ENCODE measurements at places on chromosomes 13 and 19. TPM values are rescaled to one million over a fixed set of nuclear protein-coding genes. Genes with fewer than 3 reads are reported as not detected.

Gene NUDT15
- 17.5 TPM for total RNA-seq

Gene CPT1C
- total RNA-seq = 3.4 TPM

Gene CEACAM4
- total RNA-seq = not detected

- DNase-seq = no peak
Measured at GRCh38 chr13:47708386-47708785, 292.7 kb downstream of the SUCLA2 start.

Gene SIGLEC7
- total RNA-seq = not detected

Gene ZNF723
- total RNA-seq = not detected

DNA sequence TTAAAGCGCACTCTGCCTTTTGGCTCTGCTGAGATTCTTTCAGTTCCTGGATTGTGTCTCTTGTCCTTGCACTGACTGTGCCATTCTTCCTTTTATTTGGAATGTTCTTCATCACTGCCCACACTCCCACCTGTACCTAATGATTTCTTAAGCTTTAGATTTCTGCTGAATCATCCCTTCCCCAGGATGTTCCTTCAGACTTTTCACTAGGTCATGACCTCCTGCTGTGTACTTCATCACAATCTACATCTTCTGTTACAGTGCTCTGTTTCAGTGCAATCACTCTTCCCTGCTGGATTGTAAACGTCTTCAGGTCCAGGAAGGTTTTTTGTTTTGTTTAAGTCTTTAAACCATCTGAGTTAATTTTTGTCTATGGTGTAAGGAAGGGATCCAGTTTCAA, 281.0 kb downstream of the ATP8A2 start:
- peak; percentile 29 for DNase-seq

Gene PPM1N
- 0.48 TPM for total RNA-seq

GRCh38 chr19:13334801-13335481, 171.3 kb downstream of the CACNA1A start:
- DNase-seq = no peak

Gene WIZ
- total RNA-seq = 42.7 TPM

- peak; percentile 69 for DNase-seq
Measured at GRCh38 chr19:47663435-47663910, 49.7 kb upstream of the EHD2 start.

DNA sequence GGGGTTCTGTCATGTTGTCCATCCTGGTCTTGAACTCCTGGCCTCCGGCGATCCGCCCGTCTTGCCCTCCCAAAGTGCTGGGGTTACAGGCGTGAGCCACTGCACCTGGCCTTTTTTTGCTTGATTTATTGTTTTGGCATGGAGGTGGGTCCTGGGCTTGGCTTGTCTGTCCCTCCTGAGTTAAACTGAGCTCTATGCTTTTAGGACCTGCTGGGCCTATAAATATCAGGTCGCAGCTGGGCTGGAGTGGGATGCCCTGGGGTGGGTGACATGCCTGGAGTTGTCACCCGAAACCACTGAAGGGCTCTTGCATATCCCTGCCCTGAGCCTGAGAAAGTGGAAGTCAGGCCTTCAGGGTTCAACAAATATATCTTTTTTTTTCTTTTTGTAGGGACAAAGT, 5.5 kb downstream of the ARRDC5 start:
- DNase-seq = no peak

DNA sequence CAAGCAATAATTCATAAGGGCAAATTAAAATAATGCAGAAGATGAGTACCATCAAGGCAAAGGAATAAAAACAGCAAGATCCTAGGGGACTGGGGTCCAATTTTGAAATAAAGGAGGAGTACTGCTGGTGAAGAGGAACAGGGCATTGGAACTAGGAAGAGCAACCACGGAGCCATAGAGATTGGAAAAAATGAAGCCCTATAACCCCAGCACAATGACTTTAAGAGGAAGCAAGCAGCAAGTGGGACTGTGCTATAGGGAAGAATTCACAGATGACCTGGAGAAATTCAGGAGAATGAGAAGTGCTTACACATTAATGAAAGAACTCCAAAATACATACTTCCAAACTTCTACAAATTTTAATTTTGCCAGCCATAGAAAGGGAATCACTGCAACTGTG, 44.9 kb upstream of the ITM2B start:
- no peak for DNase-seq

GRCh38 chr19:49301165-49301865, 23.7 kb downstream of the SLC6A16 start:
- peak; percentile 1 for DNase-seq

DNA sequence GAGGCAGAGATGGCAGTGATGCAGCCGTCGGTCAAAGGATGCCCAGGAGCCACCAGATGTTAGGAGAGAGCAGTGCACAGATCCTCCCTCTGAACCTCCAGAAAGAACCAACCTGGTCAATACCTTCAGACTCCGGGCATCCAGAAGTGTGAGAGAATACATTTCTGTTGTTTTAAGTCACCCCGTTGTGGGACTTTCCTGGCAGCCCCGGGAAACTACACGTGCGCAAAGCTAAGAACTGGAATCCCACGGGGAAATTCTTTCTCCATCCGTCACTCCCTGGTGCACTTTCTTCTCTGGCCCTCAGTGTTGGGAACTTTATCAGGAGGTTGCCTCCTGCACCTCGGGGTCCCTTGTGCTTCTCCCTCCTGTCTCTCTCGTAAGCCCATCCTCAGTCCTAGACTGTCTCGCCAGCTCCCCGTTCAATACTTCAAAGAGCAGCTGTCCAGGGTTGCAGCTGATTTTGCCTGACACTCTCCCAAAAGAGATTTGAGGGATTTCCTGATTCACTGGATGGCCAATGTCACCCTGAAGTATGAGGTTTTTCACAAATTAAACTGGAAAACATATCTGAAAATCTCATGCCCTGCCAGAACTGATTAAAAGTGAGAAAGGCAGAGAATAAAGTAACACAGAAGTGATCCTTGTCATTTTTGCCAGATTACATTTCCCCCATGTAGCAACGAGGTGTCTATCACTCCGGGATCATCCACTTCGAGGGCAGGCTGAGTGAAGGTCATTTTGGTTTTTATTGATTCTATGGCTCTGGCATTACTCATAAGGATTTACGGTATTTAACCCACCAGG, 136.8 kb downstream of the DCT start:
- DNase-seq = no peak

Gene PSPN
- 1.5 TPM for total RNA-seq

DNA sequence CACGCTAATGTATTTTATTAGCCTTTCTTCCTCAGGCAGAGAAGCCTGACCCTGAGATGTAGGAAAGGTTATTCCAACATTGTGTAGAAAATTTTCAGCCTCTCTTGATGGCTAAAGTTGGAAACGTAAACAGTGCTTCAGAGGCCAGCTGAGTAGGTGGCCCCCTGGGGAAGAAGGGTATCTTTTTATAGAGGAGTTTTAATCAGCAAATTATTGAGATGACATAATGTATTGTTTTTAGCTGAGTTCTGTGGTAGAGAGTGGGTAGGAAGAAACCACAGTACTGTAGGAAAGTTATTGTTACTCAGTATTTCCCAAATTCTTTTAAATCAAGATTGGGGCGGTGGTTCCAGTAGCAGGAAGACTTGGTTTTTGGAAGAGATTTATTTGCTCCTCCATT, 268.8 kb downstream of the DLEU7 start:
- DNase-seq = no peak

DNA sequence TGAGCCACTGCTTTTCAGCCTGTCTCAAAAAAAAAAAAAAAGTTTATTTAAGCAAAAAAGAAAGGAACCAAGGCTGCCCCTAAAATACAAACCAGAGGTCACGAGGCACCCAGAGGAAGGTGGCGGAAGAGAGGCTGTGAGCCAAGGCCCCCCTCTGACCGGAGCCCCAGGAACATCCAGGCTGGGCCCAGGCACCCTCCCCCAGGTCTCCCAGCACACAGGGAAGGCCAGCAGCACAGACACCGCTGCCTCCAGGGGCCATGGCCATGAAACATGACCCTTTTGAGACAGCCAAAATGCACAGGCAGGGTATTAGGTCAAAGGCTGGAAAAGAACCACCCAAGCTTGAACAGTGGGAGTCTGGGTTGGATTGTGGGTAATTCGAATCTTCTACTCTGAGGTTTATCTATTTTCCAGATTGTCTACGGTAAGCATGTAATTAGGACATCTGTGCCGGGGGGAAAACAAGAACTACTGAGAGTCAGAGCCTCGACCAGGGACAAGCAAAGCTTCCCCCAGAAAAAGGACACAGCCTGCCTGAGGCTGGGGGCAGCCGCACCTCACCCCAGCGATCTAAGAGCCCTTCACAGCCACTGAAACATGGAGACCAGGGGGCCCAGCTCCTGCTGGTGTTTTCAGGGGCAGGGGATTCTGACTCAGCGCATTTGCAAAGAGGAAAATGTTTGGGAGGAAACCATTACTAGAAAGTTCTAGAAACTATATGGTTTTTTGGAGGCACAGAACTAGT, 8.4 kb downstream of the PEX11G start:
- DNase-seq = no peak

GRCh38 chr13:31044364-31045285, 112.2 kb downstream of the TEX26 start:
- no peak for DNase-seq

DNA sequence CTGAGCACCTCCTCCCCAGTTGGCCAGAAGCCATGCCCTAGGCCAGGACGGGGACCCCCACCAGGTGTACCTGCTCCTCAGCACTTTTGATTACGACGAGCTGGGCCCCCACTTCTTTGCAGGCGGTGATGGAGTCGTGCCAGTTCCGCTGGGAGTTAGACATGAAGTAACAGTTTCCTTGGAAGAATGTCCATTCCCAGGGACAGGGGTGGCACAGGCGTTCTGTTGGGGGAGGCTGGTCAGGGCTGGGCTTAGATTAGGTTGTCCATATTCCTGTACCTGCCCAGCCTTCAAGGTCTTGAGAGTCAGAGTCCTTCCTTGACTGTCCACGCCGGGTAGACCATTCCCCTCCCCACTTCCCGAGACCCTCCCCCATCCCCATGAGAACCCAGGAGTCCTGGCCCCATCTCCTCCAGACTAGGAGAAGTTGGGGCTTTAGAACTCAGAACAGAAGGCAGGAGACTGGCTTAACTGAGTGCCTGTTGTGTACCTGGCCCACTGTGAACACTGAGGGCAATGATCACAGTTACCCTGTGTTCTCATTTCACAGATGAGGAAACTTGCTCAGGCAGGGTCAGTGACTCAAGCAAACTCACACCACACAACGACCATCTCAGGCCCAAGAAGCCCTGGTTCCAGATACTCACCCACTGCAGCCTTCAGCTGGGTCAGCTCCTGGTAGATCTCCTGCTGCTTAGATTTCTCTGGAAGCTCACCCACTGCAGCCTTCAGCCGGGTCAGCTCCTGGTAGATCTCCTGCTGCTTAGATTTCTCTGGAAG, 2.3 kb downstream of the CD209 start:
- no peak for DNase-seq

Gene TECR
- 55.0 TPM for total RNA-seq

DNA sequence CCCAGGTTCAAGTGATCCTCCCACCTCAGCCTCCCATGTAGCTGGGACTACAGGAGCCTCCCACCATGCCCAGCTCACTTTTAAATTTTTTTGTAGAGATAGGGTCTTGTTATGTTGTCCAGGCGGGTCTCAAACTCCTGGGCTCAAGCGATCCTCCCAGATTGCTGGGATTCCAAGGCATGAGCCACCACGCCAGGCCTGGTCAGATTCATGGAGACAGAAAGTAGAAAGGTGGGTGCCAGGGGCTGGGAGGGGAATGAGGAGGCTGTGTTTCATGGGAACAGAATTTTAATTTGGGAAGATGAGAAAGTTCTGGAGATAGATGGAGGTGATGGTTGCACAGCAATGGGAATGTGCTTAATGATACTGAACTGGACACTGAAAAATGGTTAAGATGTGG, 22.3 kb downstream of the ARHGEF18 start:
- DNase-seq = no peak

DNA sequence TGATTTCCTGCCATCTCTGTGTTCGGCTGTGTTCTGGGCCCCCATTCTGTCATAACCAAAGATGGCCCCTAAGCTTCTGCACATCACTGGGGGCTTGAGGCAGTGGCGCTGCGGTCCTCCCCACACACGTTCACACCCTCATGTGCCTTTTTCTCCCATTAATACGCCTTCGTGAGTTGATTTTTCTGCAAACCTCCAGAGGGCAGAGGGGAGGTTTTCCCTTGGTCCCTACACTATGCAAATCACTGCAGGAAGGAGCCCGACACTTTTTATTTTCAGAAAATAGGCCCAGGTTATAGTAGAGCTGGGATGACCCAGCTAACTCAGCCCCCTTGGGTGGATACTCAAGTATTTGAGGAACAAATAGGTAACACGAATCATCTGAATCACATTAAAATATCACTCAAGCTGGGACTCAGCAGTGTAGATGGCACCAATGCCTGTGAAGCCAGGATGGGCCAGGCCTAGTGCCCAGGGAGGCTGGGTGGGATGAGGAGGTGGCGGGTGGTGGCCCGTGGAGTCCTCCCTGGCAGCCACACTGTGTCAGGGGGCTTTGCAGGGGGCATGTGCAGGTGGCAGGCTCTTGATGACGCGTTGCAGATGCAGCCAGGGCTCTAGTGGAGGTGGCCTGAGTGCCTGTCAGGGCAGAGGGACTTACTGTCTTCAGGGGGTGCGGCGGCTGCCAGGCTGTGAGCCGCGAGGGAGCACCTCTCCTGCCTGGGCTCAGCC, 234.3 kb downstream of the TEX29 start:
- DNase-seq = no peak

DNA sequence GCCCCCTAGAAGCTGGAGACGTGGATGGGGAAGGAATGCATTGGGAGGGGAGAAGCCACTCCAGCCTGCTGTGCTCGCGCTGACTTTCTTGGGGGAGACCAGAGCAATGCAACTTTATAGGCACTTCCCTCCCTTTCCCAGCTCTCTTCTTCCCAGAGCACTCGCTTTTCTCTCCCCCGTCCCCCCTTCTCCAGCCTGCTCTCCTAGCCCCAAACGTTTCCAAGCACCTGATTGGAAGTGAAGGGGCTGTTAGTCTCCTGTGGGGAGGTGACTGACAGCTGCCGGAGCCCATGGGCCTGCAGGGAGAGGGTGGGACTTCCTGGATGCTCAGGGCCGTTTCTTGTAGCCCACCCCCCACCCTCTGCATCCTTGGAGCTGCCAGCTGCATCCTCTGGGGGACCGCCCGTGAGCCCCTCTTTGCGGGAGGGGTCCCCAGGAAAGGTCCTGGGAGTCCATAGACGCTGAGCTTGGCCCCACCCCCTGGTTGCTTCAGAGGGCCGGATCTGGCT, 2.5 kb downstream of the HDGFL2 start:
- no peak for DNase-seq

Gene TEAD2
- total RNA-seq = 49.7 TPM

Gene PDE4A
- 1.7 TPM for total RNA-seq

Gene CCDC194
- not detected for total RNA-seq

Gene ATP8A2
- total RNA-seq = 3.8 TPM

Gene ONECUT3
- total RNA-seq = not detected

Gene ZNF878
- total RNA-seq = 0.67 TPM

DNA sequence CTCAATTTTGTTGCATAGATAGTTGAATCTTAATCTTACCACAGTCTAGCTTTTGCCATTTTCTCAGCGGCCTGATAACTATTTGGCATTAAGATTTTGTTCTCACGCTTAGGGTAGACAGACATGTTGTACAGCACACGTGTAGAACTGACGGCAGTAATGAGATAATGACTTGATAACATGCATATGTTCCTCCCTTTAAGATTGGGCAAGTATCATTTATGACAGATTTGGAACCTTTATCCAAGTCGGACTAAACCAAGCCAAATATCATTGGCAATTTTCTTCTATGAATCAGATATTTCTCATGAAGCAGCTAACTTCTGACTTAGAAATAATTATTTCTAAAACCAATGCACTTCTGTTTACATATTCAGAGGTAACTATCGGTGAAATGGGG, 205.5 kb downstream of the NDFIP2 start:
- DNase-seq = no peak

Gene GPR32
- not detected for total RNA-seq

- DNase-seq = no peak
Measured at GRCh38 chr19:27691991-27692390, 1521.0 kb downstream of the UQCRFS1 start.

GRCh38 chr13:74090397-74090796, 43.8 kb downstream of the KLF12 start:
- no peak for DNase-seq
